ENCODE measurements at places on chromosomes 6 and 20.

GRCh38 chr6:81562169-81562568, 190.3 kb downstream of the TENT5A start:
- DNase-seq = no peak

DNA sequence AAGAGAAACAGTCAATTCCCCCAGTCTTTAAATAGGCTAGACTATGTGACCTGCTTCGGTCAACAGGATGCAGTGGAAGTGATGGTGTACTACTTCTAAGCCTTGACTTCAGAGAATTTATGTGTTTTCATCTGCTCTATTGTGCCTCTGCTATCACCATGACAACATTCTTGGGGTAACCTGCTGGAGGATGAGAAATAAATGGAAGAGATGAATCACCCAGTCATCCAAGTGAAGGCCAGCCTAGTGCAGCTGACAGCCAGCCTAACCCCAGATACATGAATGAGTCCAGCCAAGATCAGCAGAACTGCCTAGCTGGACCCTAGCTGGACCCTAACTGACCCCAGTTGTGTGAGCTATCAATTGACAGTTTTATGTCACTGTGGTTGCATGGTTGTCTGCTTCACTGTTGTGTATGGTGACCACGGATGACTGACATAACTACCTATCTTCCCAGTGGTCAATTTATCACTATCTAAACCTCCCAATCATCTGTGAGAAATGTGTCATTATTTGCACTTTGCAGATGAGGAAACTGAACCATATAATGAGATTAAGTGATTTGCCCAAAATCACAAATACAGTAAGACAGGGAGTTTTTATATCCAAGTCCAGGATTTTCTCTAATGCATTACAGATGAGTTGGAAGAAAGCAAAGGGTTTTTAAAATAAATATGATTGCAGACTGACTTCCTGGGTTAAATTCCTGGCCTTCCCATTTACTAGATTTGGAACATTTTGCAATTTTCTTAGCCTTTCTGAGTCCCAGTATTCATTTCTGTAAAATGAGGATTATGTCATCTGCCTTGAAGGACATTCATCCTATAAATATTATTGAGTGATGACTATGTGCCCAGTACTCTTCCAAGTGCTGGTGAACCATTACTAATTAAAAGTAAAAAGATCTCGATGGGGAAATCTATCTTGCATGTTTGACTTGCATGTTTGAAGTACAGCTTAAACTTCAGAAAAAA, 136.4 kb upstream of the PLCB4 start:
- DNase-seq = no peak

DNA sequence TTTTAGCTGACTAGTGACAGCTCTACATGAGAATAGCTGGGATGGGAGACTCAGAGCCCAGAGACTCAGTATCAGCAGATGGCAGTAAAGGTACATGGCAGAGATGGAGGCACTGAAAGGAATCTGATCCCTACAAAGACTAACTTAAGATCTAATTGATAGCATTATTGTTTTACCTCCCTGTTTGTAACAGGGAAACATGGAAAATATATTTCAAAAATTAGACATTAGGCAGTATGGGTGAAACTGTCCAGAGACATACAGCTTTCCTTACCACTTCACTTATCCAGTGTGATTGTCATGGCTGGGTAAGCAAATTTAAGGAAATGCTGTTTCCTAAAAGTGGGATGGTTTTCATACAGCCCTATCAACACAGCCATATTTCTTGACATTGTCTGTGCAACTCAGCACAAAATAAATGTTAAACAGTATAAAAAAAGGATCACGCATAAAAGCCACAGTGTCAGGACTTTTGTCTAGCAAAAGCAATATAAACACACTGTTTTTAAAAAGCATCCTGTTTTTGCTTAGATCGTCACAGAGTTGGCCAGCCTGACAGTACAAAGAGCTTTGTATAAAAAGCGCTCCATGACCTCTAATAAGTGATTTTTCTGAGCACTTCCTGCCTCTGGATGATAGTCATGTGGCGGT, 376.9 kb downstream of the PHF3 start:
- no peak for DNase-seq

DNA sequence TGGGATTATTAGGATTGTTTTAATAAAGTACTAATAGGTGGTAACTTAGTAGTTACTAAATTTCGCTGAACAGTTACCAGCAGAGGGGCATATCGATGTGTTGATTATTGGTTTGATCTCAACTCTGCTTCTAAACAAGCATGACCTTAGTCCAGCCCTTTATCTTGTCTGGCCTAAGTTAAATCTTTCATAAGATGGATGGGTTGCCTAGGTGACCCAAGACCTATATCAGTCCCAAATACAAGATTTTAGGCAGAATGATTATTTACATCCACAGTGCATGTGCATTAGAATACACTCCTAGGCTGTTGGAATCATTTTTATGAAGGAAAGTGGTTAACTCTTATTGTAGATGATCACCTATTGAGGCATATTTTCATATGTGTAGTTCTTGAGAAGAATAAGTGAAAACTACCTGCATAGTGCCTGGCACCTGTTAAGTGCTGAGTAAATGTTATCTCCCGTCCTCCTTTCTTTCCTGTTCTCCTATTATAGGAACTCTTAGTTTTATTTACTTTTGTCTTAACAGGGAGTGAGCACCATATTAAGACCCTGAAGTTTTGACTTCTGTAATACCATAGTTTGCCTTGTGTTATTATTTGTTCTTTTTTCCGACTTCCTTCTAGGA, 1.1 kb downstream of the HSF2 start:
- DNase-seq = no peak

- no peak for DNase-seq
Observed at GRCh38 chr6:3088968-3089367, 20.7 kb downstream of the RIPK1 start.

GRCh38 chr20:673603-674001, 2.0 kb downstream of the SCRT2 start:
- no peak for DNase-seq

GRCh38 chr6:116073765-116074440, 13.2 kb upstream of the FRK start:
- DNase-seq = no peak

DNA sequence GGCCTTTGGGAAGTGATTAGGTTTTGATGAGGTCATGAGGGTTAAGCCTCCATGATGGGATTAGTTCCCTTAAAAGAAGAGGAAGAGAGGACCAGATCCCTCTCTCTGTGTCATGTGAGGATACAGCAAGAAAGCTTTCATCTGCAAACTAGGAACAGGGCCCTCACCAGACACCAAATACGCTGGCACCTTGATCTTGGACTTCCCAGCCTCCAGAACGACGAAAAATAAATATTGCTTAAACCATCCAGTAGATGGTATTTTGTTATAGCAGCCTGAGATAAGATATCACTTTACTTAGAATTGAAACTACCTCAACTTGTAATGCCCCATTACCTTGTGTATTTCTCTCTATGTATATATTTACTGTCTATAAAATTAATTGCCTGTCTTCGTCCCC, 65.4 kb upstream of the NNAT start:
- no peak for DNase-seq

- no peak for DNase-seq
Observed at GRCh38 chr20:19026901-19027644, 185.4 kb upstream of the SLC24A3 start.

DNA sequence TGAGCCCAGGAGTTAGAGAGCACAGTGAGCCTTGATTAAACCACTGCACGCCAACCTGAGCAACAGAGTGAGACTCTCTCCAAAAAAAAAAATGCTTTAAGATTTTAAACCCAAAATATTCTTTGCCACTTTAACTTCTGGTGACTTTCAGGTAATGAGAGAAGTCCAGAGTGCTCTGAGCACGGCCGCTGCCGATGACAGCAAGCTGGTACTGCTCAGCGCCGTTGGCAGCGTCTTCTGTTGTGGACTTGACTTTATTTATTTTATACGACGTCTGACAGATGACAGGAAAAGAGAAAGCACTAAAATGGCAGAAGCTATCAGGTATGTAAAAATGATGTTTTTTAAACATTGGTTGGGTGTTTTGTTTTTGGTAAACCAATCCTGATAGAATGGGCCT, 66.4 kb downstream of the RPP40 start:
- no peak for DNase-seq

DNA sequence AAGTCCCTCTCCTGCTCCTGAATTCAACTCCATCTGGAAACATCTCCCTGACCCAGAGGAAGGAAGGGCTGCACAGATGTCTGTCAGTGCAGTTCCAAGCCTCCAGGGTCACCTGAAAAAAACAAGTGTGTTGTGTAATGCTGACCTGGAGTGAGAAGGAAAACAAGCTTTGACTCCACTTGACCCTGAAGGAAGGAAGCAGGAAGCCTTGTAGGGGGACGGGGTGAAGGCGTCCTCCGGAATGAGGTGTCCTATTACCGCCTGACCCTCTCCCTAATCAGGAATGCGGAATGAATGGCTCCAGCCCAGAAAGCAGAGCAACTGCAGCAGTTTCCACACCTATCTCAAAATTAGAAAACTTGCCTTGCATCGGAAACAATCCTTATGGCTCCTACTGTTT, 13.9 kb upstream of the ADGRF5 start:
- DNase-seq = no peak

- peak; percentile 3 for DNase-seq
Observed at GRCh38 chr20:18287546-18287914, 797 bp upstream of the ZNF133 start.

- no peak for DNase-seq
Observed at GRCh38 chr20:63769891-63770474, 30.4 kb downstream of the SLC2A4RG start.

DNA sequence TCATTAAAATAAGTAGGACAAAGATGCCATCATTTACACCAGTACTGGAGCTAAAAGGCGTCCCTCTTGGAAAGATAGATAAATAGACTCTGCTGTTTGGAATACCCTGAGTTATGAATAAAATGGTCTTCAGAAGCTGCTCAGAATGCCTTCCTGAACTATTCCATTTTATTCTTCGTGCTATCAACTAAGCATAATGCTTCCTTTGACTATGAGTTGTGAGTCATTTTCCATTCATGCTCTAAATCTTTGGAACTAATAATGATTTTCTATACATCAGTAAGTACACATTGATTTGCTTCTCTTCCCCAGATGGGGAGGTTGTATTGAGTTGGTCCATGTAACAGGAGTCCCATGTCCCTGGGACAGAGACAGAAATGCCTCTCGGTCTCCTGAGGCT, 98.3 kb upstream of the PDE7B start:
- no peak for DNase-seq

GRCh38 chr20:63009045-63009961, 2.5 kb upstream of the BHLHE23 start:
- peak; percentile 78 for DNase-seq

DNA sequence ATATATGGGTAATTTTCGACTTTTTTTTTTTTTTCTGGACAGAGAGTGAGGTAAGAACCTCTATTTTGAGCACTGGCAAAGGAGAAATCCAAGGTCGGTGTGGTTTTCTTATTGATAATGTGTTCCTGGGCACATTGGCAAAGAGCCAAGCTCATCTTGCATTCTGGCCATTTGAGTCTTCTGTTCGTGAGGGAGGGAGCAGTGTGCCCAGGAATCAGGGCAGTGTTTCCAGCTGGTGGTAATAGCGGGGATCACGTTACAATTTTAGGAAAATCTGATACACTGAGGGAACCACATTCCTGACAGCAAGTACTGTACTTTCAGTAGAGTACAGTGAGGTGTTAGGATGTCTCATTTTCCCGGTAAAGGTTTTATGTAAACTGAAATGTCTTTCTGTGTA, 442.3 kb upstream of the MAP3K7 start:
- DNase-seq = no peak

GRCh38 chr6:166862978-166863530, 93.3 kb downstream of the RNASET2 start:
- DNase-seq = no peak

DNA sequence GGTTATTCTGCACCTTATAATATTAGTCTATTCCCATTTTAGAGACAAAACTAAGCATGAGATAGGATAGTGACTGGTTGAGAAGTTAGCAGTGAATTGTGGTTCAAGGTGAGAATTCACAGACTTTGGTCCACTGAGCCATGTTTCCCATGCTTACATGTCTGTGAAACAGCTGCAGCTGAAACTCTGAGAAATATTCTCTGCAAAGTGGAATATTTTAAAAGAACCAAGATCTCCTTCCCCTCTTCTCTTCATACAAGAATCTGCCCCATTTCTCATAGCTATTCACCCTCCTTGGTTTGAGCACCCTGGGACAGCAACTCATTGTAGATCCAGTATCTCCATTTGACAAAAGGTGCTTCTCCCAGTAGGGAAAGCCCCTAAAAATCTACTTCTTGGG, 70.2 kb upstream of the TMEM170B start:
- no peak for DNase-seq

DNA sequence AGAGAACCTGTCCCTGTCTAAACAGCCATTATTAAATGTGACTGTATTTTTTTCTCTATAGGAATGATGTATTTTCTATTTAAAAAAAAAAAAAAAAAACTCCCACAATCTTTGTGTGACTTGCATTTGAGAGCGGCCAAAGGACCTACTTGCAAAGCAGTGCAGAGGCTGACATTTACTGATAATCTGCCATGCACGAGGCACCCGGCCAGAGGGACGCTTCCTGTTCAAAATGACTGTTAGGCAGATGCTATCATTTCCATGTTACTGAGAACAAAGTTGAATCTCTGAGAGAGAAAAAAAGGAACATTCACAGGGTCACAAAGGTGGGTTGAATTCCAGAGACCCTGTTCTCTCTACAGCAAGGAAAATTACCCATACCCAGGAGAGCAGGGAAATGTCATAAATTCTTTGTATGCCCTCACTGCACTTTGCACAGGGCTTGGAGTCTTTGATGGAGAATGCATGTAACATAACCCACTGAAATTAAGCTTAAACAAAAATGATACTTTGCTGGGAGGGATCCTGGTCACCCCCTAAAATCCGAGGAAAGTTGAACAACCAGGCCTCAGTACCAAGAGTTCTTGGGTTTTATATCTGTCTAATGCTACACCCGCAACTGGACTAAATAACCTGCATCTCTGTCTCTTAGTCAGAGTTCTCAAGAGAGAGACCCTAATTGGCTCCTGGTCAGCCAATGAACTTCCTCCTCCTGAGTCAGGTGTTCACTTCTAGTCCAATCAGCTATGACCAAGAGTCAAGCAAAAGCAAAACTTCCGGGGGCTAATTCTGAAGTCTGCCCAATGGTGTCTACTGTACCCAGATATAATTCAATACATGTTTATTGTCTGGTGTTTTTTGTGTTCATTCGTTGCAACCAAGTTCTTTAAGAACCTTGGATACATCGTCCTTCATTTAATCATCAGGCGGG, 61.2 kb downstream of the GCLC start:
- DNase-seq = no peak

DNA sequence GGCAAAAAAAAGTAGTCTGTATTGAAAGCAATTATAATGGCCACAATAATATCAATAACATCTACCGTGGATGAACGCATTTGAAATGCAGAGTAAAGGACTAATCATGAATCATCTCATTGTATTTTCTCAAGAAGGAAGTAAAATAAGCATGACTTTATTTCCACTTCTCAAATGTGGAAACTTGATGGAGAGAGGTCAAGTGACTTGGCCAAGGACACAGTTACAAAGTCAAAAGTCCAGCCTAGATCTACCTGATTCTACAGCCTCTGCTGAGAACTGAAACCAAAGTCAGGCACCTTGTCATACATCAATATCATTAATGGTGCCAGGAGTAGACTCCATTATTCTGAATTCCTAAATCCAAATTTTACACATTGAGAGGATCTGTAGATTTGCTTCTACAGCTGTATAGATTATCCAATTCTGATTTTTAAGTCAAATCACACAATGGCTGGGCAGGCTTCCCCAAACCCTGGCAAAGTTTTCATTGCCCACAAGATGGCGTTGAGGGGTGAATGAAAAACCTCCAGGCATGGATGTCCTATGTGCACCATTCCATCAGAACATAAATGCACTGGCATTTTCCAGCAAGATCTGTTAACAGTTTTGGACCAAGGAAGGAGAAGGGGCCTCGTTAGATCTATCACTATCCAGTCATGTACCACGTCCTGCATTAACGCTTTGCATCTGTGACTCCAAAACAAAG, 423.1 kb downstream of the MAFB start:
- no peak for DNase-seq
